Activated naive CD4-positive, alpha-beta T cell treated with anti-CD3 and anti-CD28 coated beads for 36 hours (primary cell): ENCODE measurements at places on chromosomes 4 and X.

- no peak for DNase-seq
Observed at GRCh38 chr4:13528821-13529127, 15.5 kb downstream of the NKX3-2 start.

- no peak for DNase-seq
Observed at GRCh38 chr4:138542191-138542776, 300.1 kb upstream of the SLC7A11 start.

DNA sequence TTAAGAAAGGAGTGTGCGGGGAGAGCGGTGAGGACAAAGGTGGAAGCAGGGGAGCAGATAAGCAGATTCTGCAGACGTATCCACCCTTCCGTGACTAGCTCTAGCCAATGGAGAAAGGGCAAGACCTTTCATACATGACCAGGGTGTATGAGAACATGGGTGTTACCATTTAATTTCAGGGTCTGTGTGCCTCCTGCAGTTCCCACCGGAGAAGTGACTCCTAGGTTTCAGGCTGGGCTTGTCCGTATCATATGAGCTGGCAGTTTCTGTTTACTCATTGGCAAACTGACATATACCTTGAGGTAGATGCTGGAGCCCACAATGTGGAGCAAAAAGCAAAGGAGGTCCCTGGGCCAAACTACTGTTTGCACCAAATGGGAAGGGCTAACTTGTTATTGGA is 6.8 kb downstream of the RBM47 start:
- no peak for DNase-seq

DNA sequence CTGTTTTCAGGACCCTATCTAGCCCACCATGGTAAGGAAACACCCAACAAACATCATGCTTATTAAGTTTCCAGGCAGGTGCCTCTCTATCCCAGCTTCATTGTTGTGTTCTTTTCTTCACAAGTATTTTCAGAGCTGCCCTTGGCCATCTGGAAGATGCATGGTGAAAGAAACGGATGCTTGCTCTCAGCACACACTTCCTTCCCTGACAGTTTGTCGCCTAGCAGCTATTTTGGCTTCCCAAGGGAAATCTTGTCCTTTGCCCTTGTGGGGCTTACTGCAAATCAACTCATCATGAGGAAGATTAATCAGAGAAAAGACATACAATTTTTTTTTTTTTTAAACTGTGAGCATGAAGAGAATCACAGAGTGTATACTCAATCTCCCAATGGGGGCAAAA is 128.8 kb downstream of the ASMT start:
- no peak for DNase-seq

- no peak for DNase-seq
Observed at GRCh38 chrX:17805120-17805519, 56.0 kb downstream of the RAI2 start.

DNA sequence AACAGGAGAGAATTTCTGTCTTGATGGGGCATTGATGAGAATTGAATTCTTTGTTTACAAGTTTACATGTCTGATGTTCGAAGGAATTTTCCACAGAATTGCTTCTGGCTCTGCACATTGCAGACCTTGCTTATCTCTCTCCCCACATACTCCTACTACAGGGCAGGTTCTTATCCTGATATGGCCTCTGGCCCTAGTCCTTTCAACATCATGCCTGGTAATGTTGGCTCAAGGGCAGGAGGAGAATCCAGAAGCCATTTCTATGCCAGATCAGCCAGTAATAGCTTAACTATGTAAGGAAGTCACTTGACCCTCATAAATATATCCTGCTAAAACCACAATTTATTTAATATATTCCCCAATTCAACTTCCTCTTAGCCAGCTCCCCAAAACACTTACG is 24.3 kb upstream of the TSPAN5 start:
- DNase-seq = no peak

- peak; percentile 91 for DNase-seq
Observed at GRCh38 chr4:153249199-153250041, 45.2 kb downstream of the TRIM2 start.

DNA sequence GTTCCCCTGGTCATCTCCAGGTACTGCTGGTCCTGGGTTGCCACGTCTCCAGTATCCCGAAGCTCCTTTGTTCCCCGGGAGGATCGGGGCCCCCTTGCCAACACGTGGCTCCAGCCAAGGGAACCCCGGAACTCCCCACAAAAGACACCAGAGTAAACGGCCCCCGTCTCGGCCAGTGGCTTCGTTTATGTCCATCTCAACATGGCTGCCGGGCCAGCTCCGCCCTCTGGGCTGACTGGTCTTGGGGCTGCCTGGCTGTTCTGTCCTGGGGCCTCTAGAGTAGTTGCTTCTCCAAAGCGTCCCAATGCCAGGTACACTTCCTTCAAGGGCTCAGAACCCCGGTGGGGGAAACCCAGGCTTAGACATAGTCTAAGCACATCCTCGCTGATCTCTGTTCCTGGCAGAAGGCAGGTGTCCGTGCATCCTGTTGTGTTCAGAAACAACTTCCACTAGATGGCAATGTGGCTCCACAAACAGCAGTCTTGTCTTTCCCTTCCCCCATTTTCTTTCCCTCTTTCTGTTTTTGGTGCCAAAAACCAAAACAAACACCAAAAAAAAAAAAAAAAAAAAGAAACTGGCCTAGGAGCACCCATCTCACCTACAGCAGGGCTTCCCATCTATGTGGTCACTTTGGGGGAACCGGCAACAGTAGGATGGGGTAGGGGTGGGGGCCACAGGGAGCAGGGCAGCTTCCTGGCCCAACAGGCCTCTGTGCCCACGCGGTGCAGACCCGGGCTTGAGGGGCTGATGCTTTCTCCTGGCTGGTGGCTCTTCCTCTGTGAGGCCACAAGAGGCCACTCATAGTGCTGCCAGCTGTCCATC is 35.3 kb downstream of the NBDY start:
- DNase-seq = peak; percentile 84

DNA sequence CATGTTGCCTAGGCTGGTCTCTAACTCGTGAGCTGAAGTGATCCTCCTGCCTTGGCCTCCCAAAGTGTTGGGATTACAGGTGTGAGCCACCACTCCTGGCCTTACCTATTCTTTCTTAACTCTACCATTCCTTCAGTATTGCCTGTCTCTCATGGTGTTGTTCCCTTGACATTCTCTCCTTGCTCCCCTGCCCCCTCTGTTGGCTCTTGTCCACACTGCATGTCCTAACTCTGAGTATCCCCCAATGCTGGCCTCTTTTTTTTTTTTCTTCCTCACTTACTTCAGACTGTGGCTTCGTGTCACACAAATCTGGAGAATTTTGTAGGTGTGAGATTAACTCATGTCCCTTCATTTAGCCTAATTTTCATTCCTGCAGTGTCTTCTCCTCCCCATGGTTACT is 22.9 kb upstream of the FRMPD4 start:
- no peak for DNase-seq

DNA sequence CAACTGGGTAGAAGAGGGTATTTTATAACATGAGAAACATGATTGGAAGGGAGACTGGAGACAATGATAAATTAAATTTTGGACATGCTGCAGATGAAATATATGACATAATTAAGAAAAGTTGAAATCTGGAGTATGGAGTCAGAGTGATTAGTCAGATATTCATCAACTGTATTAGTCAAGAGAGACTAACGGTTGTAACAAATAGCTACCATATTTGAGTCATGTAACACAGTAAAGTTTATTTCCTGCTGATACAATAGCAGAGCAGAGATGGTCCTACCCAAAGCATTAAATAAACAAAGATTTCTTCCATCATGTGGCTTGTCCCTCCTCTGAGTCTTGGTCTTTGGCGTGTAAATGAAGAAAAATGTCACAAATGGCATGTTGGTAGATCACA is 321.3 kb downstream of the GALNTL6 start:
- no peak for DNase-seq

DNA sequence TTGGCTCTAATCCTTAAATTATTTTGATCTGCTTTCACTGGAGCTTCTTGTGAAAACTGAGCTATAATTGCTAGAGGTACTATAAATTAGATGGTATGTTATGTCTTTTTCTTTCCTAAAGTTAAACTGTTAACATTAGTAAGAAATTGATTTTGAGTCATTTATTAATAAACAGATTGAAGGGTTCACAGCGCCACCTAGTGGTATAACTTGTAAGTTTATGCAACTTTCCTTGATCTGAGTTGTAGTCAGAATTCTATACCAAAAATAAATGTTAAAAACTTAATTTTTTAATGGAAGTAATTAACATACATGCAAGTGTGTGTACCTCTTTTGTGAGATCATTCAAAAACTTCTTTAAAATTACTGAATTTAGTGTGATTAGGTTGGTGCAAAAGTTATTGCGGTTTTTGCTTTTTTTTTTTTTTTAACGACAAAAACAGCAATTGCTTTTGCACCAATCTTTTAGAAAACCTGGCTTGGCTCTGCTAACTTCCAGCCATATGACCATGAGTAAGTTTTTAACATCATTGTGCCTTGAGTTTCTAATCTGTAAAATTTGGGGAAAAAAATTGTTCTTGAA is 151.5 kb downstream of the CENPC start:
- DNase-seq = peak; percentile 21

GRCh38 chr4:41400296-41400695 is 137.7 kb upstream of the LIMCH1 start:
- no peak for DNase-seq

GRCh38 chrX:74680391-74680790 is 66.0 kb upstream of the RLIM start:
- no peak for DNase-seq

- no peak for DNase-seq
Observed at GRCh38 chr4:33067221-33067620, 2347.1 kb downstream of the PCDH7 start.

GRCh38 chr4:4595252-4595651 is 53.4 kb upstream of the STX18 start:
- DNase-seq = no peak

DNA sequence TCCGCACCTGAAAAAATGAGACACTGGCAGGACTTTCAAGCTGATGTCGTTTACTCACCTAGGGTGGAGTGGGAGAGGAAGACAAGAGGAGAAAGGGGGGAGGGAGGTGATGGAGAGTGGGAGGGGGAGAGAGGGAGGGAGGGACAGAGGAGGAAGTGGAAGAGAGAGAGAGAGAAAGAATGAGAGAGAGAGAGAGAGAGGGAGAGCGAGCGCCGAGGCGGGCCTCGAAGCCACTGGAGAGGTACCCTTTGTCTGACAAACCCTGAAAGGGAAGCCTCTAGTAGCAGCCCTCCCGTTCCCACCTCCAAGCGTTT is 296 bp upstream of the ADGRL3 start:
- DNase-seq = no peak

DNA sequence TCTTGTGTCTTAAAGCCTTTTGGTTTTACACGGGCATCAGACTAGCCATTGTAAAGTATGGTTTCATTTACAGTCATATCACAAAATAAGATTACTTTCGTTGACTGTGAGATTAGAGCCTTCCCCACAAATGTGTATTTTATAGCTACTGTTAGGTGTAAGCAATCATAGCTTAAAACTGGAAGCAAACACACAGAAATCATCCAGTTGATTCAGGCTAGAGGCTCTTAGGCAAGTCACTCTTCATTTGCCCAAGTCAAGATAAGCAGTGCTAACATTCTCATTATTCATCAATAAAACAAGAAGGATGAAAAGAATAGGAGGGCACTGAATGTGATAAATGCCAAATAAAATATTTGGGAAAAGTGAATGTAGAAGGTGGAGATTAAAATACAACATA is 448.7 kb upstream of the FAM241A start:
- no peak for DNase-seq

- DNase-seq = no peak
Observed at GRCh38 chrX:19758539-19758938, 128.9 kb downstream of the SH3KBP1 start.

- DNase-seq = no peak
Observed at GRCh38 chrX:44884944-44885343, 12.0 kb downstream of the KDM6A start.

GRCh38 chr4:3307486-3307885 is 14.7 kb downstream of the RGS12 start:
- DNase-seq = no peak
